ENCODE measurements at places on chromosomes 3 and 15.

GRCh38 chr15:66630801-66631351, 65.1 kb upstream of the LCTL start:
- no peak for DNase-seq

DNA sequence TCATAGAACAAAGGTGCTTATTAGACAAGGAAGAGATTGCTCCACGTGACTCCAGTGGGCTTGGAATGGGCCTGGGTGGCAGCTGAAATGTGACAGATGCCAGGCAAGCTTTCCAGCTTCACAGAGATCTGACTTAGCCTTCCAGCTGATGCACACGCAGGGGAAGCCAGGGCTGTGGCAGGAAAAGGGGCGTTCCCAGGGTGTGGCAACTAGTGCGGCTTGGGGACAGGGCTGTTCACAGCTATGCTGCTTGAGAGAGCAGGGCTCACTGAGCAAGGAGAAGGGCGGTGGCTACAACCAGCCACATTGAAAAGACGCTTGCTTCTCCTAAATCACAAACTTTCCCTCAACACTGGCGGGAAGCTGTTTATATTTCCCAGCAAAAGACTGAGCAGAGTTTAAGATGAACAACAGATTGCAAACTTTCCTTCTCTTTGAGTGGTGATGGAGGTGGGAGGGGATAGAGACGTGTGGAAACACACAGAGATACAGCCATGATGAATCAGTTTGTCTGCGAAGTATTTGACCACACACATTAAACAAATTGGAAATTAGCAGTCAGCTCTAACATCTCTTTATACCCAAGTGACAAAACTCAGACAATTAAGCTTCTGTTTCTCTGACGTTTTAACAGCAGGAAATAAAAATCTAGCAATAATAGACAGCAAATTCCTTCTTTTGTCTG, 127.5 kb downstream of the BDH1 start:
- DNase-seq, result no peak

- DNase-seq, result no peak
These were observed 33.9 kb downstream of the IQSEC1 start for GRCh38 chr3:13039213-13039896.

DNA sequence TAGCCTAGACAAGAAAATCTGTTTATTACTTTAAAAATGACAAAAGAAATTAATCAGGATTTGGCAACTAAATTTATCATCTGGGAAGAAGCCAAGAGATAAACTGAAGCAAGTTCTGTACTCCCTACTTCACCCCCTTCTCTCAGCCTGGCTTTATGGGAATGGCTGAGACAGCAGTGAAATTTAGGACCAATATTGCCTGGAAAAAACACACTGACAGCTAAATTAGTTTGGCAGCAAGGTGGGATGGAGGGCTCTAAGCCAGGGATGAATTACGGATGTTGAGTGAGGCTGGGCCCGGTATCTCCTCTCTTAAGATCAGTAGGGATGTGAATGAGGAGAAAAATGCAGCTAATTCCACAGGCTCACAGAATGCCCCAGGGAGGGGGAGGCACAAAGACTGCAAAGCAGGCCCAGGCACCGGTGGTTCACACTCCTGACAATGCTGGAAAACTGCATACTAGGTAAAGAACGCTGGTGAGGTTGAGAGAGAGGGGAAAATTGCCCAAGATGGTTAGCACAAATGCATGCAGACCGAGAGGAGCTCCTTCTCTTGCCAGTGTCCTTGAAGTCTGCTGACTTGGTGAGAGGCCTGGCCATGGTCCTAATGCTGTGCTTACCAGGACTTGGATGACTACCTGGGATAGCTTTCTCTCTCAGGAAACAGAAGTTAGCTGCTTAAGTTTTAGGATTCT, 89.0 kb downstream of the WDR76 start:
- DNase-seq, result no peak

DNA sequence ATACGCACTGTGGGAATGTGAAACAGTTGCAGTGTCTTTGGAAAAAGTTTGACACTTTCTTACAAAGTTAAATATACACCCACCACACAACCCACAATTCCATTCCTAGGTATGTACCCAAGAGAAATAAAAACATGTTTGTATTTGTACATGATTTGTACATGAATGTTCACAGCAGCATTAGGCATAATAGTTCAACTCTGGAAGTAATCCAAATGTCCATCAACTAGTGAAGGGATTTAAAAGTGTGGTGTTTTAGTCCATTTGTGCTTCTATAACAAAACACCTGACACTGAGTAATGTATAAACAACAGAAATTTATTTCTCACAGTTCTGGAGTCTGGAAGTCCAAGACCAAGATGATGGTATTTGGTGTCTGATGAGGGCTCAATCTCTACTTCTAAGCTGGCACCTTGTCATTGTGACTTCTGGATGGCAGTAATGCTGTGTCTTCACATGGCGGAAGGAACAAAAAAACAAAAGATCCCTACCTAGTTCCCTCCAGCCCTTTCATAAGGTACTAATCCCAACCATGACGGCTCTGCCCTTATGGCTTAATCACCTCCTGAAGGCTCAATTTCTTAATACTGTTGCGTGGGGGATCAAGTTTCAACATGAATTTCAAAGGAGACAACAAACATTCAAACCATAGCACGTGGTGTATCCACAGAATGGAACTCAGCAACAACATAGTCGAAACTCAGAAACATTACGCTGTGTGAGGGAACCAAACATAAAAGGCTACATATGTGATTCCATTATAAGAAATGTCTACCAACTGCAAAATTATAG, 120.5 kb downstream of the AQP9 start:
- no peak for DNase-seq

DNA sequence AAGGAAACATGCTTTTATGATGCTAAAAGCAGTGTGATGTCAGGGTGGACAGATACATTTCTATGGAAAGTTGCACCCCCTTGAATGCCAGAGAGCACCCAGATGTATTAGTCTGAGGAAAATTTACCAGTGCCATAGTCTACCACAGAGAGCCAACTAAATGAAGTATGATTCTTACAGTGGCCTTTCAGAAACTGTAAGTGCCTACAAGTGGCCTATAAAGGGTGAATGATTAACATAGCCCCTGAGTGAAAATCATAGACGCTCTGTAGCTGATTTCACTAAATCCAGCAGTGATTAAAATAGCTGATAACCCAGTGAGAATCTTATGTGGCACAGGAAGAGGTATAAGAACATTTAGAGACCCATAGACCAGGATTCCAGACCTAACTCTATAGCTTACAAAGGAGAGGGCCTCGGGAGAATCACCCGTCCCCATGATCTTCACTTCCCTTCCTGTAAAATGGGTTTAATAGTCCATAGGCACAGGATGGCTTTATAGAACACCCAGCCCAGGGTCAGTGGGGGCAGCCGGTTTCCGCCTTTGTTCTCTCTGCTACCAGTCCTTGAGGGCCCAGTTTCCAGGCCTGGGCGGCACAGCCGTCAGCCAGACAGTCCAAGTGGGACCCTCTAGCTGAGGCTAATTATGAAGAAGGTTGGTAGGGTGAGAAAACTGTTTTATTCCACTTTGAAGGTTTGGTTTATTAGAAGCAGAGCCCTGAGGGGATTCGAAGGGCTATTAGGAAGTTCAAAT, 35.5 kb upstream of the CACNA2D3 start:
- no peak for DNase-seq

- no peak for DNase-seq
These were observed 331.5 kb upstream of the RARB start for GRCh38 chr3:25096536-25096935.

GRCh38 chr3:74442068-74442467, 172.4 kb downstream of the CNTN3 start:
- DNase-seq, result no peak
